Fibroblast of skin of back (primary cell): ENCODE measurements at places on chromosomes 4 and X.

DNA sequence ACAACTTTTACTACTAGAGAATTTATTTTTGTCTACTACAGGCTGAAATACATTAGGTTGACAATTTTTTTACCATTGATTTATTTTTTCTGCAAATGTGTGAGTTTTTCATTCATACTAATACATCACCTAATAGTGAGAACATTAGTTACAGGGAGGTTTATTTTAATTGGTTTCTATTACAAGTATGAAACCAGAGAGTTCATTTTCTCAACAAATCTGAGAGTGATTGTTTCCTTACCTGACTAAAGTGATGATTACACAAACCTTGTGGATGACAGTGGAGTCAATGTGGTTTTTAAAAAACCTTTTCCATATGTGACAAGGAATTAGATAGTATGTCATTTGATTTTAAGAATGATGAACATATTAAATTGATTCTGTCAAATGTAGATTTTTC is 227.4 kb downstream of the PALLD start:
- no peak for DNase-seq

GRCh38 chr4:140305053-140305452 is 68.4 kb upstream of the SCOC start:
- no peak for DNase-seq

- DNase-seq: no peak
Measured at GRCh38 chr4:8910100-8910821, 38.6 kb upstream of the HMX1 start.

DNA sequence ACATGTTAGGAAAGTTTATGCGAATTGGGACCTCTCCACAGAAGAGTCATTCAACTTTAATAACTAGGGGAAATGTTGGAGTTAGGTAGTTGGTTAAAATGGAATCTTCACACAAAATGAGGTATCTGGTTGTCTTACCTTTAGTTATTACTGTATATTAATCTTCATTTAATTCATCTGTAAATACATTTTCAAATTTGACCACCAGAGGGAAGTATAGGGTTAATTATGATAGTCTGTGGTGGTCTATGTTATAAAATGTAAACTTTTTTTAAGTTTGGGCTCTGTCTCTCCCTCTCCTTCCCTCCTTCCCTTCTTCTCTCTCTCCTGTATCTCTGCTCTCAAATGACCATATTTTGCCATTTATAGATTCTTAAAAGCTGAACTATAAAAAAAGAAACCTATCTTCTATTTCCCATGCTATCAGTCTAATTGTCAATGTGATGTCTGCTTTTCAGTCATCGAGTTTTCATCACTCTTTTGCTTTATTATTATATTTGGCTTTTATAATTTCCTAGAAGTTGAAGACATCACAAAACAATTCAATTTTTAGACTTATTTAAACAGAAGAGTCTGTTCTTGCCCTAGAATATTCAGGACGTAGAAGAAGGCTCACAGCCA is 49.8 kb downstream of the TMEM144 start:
- peak; percentile 47 for DNase-seq

- DNase-seq: no peak
Measured at GRCh38 chr4:118767109-118767508, 68.8 kb downstream of the SEC24D start.

DNA sequence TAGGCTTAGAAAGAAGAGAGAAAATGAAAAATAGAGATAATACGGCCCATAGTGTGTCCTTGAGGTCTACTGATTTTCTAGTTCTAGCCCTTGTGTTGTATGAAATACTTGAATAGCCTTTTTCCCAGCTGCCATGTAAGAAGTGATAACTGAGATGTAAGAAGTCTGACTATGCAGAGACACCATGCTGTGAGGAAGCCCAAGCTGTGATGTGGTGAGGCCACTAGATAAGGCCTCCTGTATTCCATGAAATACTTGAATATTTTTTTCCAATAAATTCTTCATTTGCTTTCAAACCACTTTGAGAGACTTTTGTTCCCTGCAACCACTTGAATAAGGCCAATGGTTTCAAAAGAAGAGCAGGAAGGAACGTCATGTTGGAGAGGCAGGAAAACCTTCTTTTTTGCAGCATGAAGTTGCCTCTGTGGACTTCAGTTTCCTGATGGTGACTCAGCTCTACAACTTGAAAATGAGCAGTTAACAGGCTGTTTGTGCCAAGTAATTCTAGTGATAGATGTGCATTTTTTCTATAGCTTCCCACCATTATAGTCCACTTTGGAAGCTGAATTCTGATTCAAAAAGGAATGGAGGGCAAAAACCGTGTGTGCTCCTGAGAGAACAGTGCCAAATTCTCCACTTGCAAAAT is 25.5 kb upstream of the FAM9C start:
- peak; percentile 25 for DNase-seq

DNA sequence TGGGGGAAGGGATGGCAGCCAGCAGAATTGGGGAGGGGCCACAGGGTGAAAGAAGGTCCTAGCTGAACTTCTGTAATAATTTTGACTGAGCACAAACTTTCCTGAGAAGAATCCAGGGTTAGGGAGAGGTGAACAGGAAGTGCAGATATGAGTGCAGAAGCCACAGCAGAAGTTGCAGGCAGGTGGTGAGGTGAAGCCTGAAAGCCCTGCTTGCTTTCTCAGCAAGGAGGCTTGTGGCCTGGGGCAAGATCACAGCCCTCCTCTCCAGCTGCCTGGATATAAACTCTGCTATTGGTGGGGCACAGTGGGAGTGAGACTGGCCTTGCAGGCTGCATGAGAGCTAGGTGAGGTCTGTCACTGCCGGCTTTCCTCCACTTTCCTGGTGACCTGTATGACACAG is 44.1 kb upstream of the UPRT start:
- no peak for DNase-seq

- peak; percentile 56 for DNase-seq
Measured at GRCh38 chr4:34158878-34159277, 2085.4 kb downstream of the ARAP2 start.

GRCh38 chrX:74510401-74510800 is 89.1 kb downstream of the SLC16A2 start:
- DNase-seq: no peak

DNA sequence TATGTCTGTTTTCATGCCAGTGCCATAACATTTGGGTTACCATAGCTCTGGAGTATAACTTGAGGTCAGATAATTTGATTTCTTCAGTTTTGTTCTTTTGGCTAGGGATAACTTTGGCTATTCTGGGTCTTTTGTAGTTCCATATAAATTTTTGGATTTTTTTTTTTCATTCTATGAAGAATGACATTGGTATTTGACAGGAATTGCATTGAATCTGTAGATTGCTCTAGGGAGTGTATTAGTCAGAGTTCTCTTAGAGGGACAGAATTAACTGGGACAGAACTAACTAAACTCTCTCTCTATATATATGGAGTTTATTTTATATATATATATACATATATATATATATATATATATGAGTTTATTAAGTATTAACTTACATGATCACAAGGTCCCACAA is 32.2 kb upstream of the SLIT2 start:
- peak; percentile 61 for DNase-seq

- peak; percentile 70 for DNase-seq
Measured at GRCh38 chrX:18574591-18574990, 97.3 kb downstream of the RS1 start.

GRCh38 chr4:128521648-128522111 is 234.1 kb upstream of the PGRMC2 start:
- DNase-seq: peak; percentile 78

DNA sequence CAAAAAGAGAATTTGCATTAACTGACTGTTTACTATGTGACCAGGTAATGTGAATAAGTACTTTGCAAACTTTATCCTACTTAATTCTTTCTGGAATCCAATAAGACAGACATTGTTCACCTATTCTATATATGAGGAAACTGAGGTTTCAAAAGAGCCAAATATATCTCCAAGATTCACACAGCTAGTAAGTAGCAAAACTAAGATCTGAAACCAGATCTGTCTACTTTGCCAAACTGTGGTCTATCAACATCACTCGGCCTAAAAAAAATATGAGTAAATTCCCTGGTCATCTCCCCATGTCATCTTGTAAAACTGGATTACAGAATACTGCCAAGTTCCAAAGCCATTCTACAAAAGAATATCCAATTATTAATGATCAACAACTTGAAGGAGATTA is 52.8 kb downstream of the ANAPC10 start:
- DNase-seq: no peak

GRCh38 chr4:114921191-114921590 is 192.2 kb downstream of the NDST4 start:
- DNase-seq: no peak

GRCh38 chr4:1658146-1658545 is 26.0 kb downstream of the FAM53A start:
- DNase-seq: no peak

DNA sequence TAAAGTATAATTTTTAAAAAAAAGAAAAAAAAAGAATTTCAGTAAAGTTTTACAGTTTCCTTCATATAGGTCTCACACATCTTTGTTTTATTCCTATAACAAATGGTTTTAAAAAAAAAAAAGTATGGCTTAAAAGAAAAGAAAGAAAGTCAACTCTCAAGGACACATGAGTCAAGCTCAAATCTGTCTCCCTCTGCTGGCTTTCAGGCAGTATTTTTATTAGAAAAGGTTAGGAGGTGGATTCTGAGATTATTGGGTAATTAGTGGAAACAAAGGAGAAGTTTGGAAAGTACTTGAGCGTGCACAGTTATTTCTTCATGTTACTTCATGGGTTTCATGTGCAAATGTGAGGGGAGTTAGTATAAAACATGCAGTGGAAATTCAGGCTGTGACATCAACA is 36.6 kb upstream of the BTC start:
- no peak for DNase-seq

DNA sequence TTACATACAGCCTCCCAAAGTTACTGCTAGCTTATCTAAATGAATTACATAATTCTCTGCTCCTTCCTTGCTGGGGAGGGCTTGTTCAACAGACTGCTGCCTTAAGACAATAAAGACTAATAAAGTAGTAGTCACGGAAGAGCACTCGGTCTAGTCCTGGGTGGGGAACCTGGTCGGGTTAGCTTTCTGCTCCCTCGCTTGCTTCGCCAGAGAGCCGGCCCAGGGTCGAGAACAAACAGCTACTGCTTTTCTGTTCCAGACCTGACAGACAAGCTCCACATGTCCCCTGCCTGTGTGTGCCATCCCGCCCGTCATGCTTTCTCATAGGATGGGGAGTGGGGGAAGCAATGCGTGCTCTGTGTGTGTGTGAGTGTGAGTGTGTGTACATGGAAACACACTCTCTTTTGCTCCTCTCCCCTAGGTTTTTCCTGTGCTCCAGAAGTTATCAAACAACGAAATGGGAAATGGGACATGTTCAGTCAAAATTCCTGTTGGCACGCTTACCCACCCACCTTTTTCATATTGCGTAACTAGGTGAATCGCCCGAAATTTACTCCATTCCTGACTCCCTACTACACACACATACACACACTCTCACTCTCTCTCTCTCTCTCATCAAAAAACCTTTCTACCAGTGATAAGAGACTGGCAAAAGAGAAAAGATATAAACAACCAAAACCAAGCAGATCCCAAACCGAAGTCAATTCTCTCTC is 1.3 kb downstream of the NPY1R start:
- no peak for DNase-seq

GRCh38 chrX:22399437-22400192 is 126.9 kb downstream of the CBLL2 start:
- DNase-seq: peak; percentile 86

- peak; percentile 27 for DNase-seq
Measured at GRCh38 chrX:108224727-108225621, 133.4 kb downstream of the ATG4A start.
